ENCODE measurements at places on chromosomes 12 and 14.
A peak's percentile ranks its signal among the peaks of the same experiment; 100 is the strongest.

- no peak for DNase-seq
Observed at GRCh38 chr14:94372021-94372605, 16.3 kb downstream of the SERPINA1 start.

DNA sequence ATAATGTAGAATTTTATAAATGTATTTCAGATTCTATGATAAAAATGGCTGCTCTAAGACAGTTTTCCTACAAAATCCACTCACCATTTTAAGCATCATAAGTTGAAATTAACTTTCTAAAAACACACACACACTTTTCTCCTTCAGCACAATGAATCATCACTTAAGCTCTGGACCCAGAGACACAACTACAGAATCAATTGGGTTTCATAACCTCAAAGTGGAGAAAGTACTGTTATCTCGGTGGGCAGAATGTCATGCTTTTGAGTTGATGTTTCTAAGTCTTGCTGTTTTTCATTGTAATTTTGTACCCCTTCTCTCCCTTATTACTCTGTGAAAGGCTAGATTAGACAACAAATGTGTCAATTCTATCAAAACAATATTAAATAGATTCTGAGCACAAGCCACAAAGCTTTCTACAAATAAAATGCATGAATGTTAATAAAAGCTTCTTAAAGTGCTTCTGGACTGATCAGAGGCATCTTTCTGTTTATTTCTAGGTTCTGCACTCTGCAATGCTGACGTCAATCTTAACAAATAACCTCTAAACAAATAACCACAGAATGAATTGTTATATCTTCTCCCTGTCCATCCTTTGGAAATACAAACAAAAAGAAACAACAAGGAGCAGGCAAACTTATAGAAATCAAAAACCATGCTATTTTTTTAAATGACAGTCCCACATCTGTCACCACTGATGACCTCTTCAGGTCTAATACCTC, 8.2 kb downstream of the IPO8 start:
- DNase-seq: no peak

DNA sequence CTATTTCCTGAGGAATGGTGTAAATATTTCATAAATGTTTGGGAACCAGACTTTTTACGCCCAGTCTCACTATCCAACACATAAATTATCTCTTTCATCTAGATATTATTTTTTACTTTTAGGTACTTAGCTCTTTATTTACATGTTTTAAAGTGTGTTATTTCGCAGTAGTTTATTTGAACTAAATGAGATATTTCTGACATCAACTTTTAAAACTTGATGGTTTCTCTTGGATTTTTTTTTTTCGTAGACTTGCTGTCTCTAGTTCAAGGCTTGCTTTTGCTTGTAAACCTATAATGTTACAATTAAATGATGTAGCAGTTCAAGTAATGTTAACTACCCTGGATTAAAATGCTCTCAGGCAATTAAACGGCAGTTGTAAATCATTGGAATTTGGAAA, 241.7 kb upstream of the PDE3A start:
- DNase-seq: no peak

GRCh38 chr12:118357257-118358007, 15.3 kb downstream of the TAOK3 start:
- DNase-seq: peak; percentile 85

GRCh38 chr12:21614506-21614905, 9.9 kb upstream of the GYS2 start:
- DNase-seq: no peak

DNA sequence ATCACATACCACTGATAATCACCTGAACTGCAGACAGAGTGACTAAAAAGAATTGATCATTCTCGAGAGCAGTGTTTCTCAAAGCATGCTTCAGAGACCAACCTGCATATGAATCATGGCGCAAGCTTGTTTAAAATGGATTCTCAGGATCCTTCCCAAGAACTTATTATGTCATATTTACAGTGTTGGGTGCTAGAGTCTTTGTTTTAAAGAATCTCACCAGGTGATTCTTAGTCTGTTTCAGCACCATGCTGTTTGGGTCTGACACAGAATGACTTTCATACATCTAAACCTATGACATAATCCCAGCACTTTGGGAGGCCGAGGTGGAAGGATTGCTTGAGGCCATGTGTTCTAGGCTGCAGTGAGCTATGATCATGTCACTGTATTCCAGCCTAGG, 31.3 kb upstream of the SSPN start:
- no peak for DNase-seq

GRCh38 chr14:44317441-44317746, 189.7 kb downstream of the FSCB start:
- DNase-seq: no peak

DNA sequence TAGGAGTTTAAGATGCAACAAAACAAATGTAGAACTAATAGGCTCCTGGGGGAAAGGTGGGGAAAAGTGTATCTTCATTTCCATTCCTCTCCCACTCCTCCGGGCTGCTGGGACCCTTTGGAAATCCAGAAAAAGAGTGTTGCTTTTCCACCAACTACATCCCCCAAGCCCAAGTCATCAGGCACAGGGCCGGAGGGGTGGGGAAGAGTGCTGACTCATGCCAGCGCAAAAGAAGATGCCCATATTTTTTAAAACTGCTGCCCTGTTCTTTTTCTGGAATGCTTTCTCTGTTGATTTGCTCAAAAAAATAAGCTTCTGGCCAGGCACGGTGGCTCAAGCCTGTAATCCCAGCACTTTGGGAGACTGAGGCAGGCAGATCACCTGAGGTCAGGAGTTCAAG, 70.9 kb downstream of the TBK1 start:
- no peak for DNase-seq

DNA sequence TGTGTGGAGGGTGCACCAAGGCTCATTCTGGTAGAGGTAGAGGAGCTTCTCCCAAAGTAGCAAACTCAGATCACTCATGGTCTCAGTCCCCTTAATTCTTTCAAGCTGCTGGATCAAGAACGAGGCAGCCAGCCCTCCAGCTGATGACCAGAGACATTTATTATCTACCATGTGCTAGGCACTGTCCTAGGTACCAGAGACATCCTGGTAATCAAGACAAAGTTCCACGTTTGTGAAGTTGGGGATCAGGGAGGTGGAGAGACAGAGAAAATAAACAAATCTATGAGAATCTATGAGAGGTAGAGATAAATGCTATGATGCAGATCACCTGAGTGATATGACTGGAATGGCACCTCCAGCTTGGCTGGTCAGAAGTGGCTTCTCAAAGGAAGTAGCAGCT, 130.2 kb downstream of the CRADD start:
- no peak for DNase-seq

- no peak for DNase-seq
Observed at GRCh38 chr12:30067146-30067545, 283.4 kb upstream of the TMTC1 start.

- no peak for DNase-seq
Observed at GRCh38 chr12:4856596-4856995, 53.1 kb upstream of the KCNA1 start.

DNA sequence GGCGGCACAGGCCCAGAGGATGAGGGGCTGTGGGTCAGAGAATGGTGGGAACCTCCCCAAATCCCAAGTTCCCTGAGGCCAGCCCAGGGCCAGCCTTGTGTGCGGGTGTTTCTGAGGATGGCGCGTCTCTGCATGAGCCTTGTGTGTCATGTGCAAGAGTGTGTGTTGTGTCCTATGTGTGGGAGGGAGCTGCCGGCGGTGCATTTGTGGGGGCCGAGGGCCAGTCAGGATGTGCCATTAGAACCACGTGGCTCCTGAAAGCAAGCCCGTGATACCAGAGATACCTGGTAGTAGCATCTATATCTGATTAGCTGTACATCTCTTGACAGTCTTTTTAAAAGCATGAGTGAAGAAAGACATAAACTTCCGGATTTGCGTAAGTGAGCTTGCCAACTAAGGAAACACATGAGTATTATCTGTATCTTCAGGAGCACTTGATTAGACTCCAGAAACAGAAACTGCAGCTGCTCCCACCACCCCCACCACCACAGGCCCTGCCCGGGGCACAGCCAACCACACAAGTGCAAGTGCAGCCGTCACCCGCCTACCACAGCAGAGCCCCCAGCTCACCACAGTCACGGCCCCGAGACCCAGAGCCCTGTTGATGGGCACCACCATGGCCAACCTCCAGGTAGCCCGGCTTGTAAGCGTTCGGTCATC, 19.2 kb downstream of the DDX51 start:
- no peak for DNase-seq

DNA sequence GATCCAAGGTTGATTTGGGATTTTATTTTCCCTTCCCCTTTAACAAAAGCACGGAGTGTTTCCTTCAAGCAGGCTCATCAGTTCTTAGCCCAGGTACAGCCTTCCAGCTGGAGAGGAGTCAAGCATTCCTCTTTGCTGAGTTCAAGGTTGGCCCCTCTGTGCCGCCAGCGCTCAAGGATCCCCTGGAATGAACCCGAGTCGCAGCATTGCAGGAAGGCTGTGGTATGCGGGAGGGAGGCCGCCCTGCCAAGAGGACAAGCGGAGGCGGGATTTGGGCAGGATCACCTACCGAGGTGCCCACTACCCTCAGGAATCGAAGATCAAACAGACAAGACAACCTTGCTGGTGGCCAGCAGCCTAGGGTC, 53.9 kb upstream of the NCOR2 start:
- peak; percentile 32 for DNase-seq

DNA sequence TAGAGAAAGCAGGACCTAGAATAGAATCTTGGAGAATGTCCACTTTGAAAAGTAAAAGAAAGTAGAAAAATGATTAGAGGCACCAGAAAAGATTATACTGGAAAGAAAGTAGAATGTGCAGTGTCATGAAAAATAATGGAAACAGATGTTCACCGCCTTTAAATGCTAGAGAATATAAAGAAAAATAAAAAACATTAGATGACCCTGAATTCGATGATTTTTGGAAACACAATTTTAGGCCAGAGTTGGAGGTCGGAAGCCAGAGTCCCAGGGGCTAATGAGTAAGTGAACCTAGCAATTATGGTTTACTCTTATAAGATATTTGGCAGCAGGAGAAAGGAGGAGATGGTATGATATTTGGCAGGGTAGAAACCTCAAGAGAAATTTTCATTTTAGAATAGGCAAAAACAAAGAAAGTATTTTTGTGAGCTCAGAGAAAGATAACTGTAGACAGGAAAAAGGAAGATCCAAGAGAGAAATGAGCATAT, 37.7 kb downstream of the GYS2 start:
- DNase-seq: no peak

- DNase-seq: no peak
Observed at GRCh38 chr12:3753544-3754284, 805 bp upstream of the CRACR2A start.

DNA sequence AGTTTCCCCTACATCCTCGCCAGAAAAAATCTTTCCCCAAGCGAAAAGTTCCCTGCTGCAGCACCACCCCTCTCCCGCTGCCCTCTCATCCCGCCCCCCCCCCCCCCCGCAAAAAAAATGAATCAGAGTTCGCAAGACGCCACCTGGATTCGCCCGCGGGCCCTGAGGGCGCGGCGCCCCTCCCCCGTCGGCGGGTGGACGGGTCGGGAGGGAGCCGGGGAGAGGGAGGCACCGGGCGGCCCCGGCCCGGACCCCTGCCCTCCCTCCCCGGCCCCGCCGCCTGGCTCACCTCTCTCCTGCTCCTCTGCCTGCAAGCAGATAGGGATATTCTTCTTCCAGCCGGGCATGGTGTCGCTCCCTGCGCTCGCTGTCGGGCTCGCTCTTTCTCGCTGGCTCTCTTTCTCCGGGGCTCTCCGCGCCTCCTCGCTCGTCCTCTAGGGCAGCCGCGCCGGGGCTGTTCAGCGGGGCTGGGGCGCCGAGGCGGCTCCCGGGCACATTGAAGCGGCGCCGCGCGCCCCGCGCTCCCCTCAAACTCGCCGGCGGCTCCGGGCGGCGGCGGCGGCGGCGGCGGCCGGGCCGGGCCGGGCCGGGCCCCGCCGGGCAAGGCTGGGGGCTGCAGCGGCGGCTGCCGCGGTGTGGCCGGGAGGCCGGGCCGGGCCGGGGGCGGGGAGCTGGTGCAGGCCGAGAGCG, 200.3 kb upstream of the CAND1 start:
- peak; percentile 32 for DNase-seq

DNA sequence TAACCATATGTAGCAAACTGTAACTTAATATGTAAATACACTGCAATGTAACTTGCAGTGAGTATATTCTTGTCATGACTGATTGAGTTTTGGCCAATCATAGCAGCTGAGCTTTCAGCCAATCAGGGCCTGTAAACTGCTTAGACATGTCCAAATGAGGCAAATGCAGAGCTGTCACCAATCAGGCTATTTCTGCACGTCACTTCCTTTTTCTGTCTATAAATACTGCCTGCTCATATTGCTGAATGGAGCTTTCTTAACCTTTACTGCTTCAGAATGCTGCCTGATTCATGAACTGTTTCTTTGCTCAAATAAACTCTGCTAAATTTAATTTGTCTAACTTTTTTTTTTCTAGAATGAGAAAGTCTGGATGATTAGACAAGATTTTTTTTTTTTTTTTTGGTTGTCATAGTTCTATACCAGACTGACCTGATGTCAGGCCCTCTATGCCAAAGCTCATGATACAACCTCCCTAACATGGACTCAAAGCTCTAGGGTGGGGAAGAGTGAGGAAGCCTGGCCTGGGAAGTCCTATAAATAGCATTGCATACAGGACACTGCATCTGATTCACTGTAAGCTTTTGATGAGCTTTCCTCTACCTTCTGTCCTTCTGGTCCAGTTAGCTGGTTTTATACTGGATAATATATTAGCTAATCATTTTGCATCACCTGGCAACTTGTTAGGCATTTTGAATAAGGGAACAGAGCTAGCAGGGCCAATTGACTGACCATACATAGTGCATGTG, 12.0 kb downstream of the MGP start:
- no peak for DNase-seq

DNA sequence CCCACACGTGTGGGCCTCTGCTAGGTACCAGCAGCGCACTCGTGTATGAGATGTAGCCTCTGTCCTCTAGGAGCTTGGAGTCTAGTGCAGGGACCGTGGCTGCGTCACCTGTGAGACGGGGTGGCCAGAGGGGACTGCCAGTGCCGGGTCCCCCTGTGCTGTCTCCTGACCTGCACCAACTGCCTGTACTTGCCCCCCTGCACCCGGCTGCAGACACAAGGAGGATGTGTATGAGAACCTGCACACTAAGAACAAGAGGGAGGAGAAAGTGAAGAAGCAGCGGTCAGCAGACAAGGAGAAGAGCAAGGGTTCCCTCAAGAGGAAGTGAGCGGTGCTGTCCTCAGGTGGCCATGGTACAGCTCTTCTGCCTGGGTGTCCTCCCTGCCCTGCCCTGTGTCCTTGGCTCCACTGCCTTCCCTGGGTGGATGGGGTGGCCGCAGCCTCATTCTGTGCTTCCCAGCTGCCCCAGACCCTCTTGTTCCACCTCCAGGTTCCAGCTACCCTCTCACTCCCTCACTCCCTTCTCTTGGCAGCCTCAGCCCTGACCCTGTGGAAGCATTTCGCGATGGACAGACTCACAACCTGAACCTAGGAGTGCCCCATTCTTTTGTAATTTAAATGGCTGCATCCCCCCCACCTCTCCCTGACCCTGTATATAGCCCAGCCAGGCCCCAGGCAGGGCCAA, 9.6 kb downstream of the PTPN6 start:
- no peak for DNase-seq

- DNase-seq: peak; percentile 89
Observed at GRCh38 chr12:75623631-75624154, 112.3 kb upstream of the KRR1 start.
